DMS79 (cell line): ENCODE measurements at places on chromosomes 3 and 15.

DNA sequence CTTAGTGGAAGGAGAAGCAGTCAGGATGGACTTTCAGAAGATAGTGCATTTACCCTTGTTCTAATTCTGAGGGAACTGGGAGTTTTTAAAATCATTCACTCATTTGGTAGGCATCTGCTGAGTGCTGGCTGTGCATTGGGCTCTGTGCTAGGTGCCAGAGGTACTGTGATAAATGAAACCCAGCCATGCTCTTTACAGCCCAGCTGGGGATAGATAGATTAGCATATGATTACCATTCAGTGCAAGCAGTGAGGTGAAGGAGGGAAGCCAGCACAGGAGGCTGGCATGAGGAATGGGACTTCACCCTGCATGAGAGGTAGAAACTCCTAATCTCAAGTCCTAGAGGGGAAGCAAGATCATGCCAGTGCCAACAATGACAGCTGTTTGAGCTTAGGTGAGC lies 361.9 kb upstream of the TRIM42 start:
- DNase-seq, result no peak

GRCh38 chr3:42666022-42666421 lies 12.5 kb downstream of the ZBTB47 start:
- DNase-seq, result no peak

DNA sequence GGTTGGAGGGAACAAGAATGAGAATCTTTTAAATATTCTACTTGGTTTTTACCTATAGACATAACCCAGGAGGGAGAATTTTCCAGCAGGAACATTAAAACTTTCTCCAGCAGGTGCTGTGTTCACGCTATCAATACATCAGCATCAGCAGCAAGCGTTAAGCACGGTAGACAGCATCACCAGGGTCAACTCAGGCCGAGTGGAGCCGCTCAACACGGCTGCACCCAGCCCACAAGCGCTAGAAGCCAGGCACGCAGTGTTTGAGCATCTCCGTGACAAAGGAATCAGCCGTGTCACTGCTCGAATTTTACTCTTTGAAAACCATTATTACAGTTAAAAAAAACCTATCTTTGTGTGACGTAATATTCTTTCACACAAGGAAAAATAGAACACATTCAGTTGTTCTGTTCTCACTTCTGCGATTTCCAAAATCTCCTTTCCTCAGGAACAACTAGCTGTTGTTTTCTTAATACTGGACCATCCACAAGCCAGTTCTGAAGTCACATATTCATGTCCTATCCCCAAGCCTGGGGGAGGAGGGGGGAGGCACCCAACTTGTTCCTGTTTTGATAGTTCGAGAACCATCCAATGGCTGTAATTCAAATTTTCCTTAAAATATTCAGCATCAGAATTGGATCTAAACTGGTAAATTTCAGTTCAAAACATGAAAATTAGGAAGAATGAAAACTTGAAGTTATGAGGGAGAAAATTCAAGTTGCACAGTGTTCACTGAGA lies 77.9 kb downstream of the ADAMTS17 start:
- DNase-seq, result no peak

- DNase-seq, result no peak
These were observed 365.6 kb downstream of the TIGIT start for GRCh38 chr3:114659109-114660061.

- DNase-seq, result no peak
These were observed 579.5 kb downstream of the PYDC2 start for GRCh38 chr3:192040282-192041043.

GRCh38 chr3:152688313-152688712 lies 146.6 kb upstream of the P2RY1 start:
- DNase-seq, result no peak

DNA sequence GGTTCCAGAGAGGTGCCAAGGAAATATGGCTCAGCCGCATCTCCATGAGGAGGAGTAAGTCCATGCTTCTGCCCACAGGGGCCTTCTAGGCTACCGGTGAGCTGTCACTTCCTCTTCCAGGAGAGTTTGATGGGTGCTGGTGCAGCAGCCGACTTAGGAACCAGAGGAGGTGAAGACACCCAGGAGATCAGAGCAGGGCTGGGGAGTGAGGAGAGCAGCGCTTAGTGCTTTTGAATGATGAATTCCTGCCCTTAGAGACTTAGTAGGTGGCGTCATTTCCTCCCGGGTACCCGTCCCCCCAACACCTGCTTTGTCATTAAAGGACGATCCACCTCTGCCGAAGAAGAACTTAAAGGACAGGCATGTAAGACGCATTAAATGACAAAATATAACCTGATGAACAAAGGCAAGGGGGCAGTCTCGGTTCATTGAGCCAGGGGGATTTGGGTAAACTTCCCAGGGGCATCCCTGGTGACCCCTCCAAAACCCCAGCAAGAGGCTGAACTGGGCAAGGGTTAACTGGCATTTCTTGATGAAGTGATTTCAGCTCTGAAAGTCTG lies 67.6 kb downstream of the HES1 start:
- no peak for DNase-seq

GRCh38 chr3:89851974-89852621 lies 744.7 kb downstream of the EPHA3 start:
- DNase-seq, result no peak

- no peak for DNase-seq
These were observed 2.1 kb downstream of the TLE3 start for GRCh38 chr15:70095408-70096214.

DNA sequence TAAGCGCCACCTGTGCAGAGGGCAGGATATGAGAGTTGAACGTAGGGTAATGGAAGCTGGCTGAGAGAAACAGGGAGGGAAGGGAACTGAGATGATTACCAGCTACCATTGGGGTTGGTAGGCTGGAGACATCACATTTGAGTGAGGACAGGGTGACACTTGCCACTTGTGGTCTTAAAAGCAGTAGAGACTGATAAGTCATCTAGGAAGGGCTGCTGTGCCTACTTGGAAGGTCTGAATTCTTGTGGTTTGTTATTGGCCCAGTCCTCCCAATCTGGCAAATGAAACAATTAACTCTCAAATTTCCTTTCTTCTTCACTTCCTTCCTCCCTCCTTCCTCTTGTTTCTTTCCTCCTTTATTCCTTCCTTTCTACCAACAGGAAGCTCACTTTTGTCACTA lies 46.8 kb downstream of the COL6A5 start:
- DNase-seq, result no peak

DNA sequence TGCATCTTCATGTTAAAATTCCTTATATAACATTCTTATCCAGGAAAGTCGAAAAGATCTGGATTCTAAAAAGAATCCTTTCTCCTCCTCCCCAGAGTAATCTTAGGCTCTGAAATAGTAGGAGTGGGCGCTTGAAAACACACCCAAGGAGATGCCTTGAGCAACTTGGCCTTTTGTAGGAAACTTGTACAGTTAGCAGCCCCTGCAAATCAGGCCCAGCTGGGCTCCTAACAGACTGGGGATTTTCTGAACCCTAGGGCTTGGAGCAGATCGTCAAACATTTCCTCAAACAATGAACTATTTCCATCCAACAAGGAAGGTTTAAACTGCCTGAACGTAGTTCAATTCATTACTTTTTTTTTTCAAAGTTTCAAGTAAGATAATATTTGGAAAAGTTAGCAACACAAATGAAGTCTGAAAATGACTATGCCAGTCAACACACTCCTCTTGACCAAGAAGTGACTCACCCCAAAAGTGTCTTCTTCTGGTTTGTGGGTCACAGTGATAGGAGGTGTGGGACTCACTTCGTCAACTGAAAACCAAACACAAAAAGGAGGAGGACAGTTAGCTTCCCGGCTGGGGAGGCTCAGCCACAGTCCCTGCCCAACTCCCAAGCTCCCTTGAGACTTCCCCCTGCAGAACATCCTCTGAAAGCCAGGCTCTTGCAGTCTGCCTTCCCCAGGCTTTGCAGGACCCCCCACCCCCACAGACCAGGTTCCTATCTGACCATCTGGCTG lies 129.7 kb downstream of the NTRK3 start:
- no peak for DNase-seq

DNA sequence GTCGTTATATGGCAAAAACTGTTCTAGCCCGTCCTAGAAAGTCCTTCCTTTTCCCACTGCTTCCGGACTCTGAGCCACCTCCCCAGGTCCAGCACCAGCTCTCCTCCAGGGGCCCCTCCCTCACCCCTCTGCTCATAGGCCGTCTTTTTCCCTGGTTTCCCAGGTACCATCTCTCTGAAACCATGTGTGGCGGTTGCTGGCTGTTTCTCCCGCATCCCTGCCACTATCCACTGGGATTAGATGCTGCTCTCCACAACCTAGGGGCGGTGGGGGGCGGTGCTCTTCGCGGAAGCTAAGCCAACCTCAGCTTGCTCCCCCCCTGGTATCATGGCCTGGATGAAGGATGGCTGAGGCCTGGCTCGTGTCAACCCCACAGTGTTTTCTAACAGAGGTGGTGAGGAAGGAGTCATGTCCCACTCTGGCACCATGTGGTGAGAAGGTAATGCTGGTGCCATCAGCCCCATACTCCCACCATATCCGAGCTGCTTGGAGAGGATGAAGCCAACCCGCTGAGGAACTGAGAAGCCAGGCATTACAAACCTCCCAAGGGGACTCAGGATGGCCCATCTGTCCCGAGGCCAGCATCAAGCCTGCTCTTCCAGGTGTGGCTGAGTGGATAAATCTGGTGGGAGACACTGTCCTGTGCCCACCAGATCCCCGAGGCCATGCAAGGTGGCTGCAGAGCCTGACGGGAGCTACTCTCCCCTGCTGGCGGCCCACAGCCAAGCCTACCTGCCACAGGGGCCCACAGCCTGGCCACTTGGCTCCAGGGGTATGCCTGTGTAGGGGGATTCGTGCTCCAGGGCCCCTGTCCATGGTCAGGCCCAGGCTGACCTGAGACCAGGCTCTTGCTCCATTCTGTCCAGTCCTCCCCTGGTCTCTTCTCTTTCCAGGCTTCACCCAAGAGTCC lies 27.9 kb upstream of the SLC41A3 start:
- DNase-seq, result no peak

DNA sequence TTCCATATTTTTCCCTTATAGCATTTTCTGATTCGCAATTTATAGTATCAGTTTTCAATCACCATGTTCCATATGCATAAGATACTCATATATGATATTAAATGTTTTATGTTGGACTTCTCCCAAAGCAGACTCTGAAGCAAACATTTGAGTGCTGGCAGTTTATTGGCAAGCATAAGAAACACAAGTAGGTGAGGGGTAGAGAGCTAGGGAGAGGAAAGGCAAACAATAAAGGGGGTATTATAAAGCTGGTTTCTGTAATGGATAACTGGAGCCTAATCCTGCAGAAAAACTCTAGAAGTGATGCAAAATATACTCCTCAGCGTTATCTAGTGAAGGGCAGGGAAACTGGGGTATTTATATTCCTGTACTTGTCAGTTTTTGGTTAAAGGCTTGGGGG lies 491.5 kb upstream of the TGFBR2 start:
- no peak for DNase-seq
